HEK293T (cell line): ENCODE measurements at places on chromosomes 3 and 15.

- DNase-seq = no peak
Observed at GRCh38 chr3:32551087-32551486, 19.6 kb downstream of the DYNC1LI1 start.

DNA sequence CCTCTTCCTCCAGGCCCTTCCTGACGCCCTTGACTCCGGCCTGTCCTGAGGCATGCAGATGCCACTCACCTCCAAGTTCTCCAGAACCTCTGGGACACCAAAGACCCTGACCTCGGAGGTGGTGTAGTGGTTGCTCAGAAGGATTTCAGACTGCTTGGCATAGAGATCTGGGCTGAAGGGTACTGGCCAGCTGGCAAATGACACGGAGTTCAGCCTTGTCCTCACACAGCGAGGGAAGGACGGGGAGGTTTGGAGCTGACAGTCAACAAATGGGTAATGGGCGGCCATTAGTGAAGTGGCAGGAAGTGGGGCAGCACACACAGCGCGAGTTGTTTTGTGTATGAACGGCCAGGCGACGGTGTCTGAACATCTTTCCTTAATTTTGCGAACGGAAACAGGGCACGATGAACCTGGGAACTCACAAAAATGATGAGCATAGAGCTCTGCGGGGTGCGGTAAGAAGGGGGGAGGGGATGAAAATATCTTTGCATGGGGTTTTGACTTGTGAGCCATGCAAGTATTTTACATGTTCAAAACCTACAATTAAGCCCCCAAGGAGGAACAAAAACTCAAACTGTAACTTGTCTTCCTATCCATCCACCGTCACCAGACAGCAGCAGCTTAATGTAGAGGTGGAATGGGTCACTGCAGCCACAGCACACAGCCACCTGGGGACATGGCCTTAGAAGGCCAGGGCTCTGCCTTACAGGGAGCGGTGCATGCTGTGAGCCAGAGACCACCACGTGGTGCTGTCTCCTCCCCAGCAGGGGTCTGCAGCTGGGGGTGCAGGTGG is 43.6 kb upstream of the RPL32 start:
- DNase-seq = no peak

- DNase-seq = no peak
Observed at GRCh38 chr3:51530485-51530884, 8.0 kb upstream of the RAD54L2 start.

DNA sequence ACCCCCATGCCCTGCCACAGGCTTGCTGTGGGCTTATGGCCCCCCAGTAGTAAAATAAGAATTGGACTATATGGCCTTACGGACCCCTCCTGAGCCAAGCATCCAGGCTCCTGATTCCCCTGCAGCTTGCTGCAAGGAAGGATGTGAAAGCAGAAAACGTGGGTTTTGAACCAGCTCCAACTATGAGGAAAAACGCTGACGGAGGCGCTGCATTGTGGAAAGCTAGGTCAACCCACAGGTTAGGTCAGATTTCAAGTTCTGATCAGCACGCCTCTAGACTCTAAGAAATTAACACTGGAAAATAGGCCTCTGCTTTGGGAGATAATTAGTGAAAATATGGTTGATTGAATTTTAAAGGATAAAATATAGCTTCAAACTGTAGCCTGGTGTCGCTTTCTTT is 195.4 kb upstream of the HES1 start:
- DNase-seq = no peak

- no peak for DNase-seq
Observed at GRCh38 chr3:169659096-169659819, 4.3 kb downstream of the MECOM start.

GRCh38 chr3:5319454-5319853 is 131.9 kb downstream of the EDEM1 start:
- DNase-seq = no peak

- no peak for DNase-seq
Observed at GRCh38 chr3:183008303-183008702, 28.0 kb upstream of the DCUN1D1 start.

- no peak for DNase-seq
Observed at GRCh38 chr3:172446198-172446597, 2.1 kb downstream of the GHSR start.

DNA sequence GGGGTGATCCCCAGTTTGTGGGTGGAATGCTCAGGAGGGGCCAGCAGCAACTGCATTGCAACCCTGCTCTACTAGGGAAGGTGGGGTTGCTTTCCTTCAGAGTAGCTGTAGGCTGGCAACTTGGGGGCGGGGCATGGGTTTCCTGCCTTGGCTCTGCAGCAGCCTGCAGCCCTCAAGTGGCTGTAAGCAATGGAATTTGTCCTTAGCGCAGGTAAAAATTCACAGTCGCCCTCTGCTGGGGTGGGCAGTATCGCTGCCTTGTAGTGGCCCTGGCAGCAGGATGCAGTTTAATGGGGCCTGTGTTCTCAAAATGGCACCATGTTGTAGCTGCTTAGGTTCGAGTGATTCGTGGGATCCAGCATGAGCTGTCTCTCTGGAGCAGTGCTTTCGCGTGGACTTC is 29.8 kb downstream of the STT3B start:
- DNase-seq = peak; percentile 18

- no peak for DNase-seq
Observed at GRCh38 chr3:178367817-178368617, 168.2 kb upstream of the KCNMB2 start.

GRCh38 chr3:138060792-138061191 is 50.8 kb downstream of the CLDN18 start:
- no peak for DNase-seq

DNA sequence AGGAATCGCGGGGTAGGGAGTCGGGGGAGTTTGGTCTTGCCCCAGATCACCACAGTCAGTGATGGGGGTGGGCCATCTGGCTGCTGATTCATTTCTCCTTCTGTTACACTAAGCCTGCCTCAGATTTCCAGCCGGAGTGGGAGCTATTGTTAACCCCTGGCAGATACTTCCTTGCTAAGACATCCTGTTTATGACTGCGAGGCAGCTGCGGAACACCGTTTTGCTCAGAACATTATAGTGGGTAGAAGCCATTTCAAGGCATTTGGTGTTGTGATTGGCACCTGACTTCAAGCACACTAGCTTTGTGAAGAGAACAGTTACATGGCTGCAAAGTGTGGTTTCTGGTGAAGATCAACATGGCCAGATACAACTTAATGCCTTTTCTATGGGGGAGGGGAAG is 73.8 kb downstream of the FLNB start:
- DNase-seq = no peak

DNA sequence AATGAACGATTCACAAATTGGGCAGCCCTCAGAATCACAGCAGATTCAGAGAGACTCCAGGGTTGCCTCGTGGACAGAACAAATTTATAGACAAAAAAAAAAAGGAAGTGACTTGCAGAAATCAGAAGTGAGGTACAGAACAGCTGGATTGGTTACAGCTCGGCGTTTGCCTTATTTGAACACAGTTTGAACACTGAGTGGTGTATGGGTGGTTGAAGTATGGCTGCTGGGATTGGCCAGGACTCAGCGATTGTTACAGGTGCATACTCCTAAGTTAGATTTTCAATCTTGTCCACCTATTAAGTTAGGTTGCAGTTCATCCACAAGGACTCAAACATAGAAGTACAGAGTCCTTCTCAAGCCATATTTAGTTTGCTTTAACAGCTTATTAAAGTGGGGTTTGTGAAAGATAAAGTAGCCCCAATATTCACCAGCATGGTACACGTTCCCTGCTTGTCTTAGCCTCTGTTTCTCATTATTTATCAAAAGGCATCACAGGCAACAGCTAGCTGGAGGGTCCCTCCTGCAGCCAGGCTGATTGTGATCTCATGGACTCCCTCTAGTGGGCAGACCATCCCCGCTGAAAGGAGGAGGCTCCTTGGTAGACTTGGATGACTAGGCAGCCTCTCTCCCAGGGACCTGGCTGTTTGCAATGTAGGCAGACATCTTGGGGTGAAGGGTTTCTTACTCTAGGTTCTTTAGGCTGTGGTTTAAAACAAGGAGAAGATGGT is 17.6 kb upstream of the ALDH1L1 start:
- peak; percentile 70 for DNase-seq

DNA sequence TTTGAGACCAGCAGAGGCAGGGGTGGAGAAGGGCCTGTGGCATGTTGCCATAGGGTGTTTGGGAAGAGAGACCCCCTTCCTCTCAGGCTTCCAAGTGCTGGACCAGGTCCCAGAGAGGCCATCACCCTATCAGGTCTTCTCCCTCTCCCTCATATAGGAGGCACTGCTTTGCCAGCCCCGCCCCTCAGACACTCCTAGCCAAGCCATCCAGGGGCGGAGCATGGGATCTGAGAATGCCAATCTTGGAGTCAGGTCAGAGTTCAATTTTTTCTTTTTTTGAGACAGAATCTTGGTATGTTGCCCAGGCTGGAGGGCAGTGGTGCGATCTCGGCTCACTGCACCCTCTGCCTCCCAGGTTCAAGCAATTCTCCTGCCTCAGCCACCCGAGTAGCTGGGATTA is 32.7 kb downstream of the CRABP1 start:
- DNase-seq = no peak

DNA sequence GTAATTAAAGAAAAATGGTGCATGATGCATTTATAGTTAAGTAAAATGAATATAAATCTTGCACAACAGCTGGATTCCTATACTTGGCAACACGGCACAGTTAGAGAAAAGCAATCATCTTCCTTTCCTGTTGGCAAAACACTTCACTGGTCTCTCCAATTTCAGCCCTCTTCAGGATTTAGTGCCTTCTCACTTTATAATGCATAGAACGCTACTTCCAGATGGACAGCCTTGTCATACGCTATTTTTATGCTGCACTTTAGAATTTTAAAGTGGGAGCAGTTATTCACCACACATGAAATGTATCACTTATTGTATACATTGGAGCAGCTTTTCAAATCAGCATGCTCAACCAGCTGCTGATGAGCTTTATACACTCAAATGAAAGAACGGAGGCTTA is 194.4 kb upstream of the GBE1 start:
- no peak for DNase-seq

DNA sequence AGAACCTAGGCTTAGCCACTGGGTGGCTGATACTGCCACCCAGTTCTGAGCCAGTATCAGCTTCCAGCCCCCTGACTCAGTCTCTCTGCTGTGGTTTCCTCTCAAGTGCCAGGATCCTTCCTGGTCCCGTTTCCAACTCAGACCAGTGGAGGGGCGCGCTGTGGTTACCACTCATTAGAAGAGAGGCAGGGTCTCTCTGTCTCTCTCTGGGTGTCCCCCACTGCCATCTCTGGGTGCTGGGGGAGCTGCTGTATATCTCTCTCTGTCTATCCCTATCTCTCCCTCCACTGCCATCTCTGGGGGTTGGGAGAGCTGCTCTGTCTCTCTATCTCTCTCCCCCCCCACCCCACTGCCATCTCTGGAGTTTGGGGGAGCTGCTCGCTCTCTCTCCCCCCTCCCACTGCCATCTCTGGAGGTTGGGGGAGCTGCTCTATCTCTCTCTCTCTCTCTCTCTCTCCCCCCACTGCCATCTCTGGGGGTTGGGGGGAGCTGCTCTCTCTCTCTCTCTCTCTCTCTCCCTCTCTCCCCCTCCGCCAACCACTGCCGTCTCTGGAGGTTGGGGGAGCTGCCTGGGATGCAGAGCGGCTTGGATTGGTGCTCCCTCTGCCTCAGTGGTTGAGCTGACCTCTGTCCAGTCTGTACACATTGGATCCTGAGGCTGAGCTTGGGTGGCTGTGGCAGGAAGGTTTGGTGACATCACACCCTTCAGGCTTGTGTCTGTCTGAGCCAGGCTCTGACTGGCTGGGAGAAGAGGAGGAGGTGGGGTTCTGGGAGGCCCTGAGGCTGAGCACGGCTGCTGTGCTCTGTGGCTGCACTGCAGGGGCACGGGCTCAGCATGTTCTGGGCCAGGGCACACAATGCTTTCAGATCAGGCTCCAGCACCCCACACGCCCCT is 98.9 kb downstream of the APBA2 start:
- no peak for DNase-seq

- DNase-seq = no peak
Observed at GRCh38 chr3:62387251-62387650, 13.9 kb upstream of the FEZF2 start.

- DNase-seq = no peak
Observed at GRCh38 chr3:131608296-131608695, 105.5 kb upstream of the MRPL3 start.

DNA sequence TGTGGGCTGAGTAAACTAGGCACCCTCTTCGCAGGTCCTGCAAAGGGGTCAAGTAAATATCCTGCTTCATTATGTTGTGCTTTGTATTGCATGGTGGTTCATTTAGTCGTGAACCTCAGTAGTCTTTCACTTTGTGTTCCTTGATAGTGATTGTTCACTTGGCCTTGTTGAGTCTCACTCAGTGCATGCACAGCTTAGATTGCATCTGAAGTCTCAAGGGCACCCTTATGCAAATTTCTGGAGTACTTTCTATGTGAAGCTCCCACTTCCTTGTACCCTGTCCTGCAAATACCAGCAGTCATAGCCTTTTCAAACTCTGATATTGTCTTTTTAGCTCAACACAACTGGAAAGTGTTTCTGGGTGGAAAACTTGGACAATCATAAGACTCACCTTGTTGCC is 519.2 kb downstream of the NAALADL2 start:
- DNase-seq = no peak

- DNase-seq = no peak
Observed at GRCh38 chr3:9225268-9225667, 24.2 kb downstream of the SRGAP3 start.

- DNase-seq = no peak
Observed at GRCh38 chr3:56361731-56362130, 106.5 kb downstream of the ERC2 start.

- DNase-seq = no peak
Observed at GRCh38 chr3:126131881-126132750, 48.2 kb upstream of the SLC41A3 start.

DNA sequence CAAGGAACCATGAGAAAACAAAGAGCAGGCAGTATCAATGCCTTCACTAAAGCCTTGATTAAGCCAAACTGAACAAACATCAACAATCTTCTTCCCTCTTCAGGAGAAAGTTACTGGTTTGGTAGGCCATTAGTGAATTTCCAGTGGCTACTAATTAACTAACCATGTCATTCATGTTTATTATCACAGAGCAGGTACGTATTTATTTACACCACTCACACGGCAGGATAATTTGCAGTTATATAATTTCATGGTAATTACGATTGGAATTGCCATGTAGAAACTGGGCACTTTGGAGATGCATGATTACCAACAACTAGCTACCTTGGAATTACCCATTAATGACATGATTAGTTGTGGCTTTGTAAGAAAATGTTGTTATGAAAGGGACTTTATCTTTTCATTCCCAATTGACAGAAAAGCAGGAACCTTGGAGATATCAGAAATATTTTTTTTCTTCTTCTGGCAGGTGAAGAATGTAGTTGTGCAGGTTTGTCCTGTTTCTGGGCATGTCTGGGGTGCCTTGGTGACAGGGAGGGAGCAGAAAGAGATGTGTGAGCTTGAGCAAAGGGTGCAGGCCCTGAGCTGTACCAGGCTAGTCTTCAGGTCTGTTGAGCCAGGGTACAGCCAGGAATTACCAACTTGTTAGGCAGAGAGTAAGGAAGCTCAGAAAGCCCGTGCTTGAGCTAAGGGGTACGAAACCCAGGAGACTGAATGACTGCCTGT is 310.7 kb downstream of the RORA start:
- DNase-seq = no peak

GRCh38 chr3:112303764-112304325 is 9.8 kb upstream of the SLC9C1 start:
- no peak for DNase-seq
